ENCODE measurements at places on chromosomes 3 and 15.

- DNase-seq: no peak
Observed at GRCh38 chr15:100759698-100760356, 119.8 kb upstream of the ALDH1A3 start.

DNA sequence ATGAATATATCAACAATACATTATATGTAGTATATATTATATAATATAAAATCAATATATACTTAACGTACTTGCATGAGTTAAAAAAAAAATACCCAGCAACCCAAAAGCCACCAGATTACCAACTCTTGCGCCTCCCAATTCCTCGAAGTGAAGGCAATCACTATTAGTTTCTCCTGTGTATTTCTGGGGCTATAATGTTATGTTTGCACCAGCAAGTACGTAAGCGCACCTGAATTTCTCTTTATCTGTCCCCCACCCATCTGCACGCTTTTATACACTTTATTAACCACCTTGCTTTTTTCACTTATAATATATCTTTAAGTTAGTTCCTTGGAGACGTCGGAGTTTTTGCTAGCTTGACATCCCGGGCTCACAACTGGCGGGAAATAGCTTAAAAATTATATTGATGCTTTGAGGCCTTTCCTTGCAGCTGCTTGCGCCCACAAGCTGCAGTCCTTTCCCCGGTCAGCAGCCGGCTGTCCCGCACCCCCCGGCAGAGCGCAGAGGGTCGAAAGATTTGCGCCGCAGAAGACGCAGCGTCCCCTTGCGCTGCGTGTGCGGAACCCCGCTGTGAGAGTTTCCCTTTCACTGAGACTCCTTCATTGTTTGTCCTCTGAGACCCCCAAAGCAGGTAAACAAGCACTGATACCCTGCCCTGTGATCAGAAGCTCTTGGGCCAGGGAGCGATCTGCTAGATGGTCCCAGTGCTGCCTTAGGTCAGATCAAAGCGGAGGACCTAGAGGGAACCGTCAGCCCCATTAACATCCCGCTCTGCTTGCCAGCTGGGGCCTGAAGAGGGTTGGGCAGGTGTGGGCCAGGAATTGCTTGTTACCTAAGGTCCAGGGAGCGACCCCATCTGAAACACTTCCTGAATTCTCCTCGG lies 8.9 kb upstream of the EOMES start:
- DNase-seq: no peak

- DNase-seq: no peak
Observed at GRCh38 chr15:90035095-90035839, 34.1 kb downstream of the ZNF710 start.

DNA sequence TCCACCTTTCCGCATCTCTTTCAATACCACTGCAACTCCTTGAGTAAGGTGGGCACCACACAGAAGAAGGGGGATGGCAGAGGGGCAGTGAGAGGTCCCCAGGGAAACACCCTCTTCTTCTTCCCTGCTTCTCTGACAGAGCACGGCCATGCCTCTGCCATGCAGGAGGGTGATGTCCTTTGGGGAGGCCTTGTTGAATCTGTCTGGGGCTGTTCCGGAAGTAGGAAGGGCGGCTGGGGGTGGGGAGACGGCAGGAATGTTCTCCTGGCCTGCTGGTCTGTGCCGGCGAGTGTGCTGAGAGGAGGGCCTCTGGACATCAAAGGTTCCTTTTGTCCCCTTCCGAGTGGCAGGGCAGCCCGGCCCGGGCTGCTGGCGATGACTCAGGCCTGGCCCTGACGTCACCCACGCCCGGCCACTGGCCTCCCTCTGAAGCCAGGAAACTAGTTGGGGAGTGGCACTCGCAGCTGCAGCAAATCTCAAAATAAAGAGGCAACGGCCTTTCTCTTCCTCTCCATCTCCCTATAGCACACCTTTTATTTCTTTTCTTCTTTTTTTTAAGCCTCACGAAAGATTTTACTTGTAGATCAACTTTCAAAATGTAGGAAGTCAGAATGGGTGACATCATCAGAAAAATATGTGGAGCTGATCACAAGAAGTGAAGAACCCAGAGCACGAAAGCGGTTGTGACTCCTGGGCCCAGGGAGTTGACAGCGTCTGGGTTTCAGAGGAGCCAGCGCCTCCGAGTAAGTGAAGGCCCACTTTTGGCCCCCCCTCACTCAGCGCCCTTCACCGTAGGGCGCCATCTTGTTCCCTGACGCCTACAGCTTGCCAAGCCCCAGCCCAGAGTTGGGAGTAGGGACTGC lies at the start of gene ZBTB38:
ZBTB38 (plus strand) TSS at position 443 of the 863 bp plus-strand sequence. CDS start 73,885 bp downstream, outside the sequence.
- DNase-seq: no peak

DNA sequence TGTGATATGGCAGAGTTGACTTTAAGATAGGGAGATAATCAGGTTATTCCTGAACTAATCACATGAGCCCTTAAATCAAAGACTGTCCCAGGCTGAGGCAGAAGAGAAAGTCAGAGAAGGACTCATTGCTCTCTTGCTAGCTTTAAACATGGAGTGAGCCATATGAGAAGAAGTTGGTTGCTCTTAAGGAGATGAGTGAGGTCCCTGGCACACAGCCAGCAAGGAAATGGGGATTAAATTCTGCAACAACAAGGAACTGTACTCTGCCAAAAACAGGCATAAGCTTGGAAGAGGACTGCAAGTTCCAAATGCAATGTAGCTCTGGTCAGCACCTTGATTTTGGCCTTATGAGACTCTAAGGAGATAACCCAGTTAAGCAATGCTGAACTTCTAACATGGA lies 457.0 kb downstream of the PLOD2 start:
- DNase-seq: no peak

- no peak for DNase-seq
Observed at GRCh38 chr3:13526626-13526949, 22.3 kb upstream of the FBLN2 start.

- DNase-seq: no peak
Observed at GRCh38 chr3:22239011-22239410, 488.0 kb upstream of the ZNF385D start.

DNA sequence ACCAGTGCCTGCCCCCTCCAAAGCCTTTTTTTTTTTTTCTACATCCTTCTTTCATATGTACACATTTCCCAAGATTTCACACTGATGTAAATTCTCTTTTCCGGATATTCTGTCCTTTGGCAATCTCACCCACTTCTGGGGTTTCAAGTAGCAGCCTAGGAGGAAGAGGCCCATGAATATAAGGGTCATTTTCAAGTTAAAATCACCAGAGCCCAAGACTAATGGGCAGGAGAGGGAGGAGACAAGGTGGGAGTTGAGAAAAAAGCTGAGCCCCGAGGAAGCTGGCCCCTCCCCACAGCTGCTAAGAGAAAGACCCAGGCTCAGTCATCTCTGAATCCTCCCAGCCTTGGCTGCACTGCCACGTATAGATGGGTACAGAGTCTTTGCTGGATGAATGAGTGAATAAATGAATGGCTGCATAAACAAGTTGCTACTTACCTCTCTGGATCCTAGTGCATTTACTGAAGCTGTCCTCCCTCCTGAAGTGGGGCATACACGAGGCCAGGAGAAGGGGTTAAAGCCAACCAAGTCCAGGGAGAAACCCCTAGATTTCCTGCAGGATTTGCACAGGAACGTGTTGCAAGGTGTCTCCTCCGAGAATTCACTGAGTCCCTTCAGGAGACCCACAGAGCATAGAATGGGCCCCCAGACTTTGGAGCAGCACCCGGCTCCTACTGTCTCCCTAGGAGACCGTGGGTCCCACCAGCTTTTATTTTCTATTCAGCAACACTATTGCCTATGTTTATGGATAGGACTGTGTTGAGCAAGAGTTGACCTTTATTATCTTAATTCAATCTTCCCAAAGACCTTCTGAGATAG lies 100.8 kb upstream of the LIPC start:
- no peak for DNase-seq

DNA sequence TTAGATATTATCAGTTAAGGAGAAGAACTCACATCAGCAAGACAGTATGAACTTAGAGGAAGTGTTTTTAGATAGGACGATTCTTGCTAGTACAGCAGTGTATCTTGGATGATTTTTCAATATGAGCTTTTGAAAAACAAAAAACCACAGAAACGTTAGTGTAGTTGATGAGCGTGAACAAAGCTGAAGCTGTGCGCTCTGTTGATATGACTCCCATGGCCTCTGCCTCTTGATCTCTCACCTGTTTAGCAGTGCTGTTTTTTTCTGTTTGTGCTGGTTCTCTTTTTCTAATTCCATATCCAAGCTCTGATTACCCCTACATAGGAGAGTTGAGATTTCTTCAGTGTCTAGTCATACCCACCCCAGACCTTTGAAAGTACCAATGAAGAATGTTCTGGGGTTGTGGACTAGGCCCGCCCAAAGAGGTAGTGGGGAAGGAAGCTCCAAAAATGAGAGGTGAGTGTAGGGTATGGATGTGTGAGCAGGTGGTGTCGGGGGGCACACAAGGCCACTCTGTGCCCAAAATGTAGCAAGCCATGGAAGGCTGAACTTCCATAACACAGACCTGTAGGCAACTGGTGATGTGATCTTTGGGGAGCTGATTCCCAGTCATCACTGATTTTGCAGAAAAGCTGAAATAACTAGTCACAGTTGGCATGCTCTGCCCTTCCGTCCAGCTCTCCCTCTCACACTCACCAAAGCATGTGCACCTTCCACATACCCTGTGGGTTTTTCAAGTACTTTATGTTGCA lies 20.0 kb upstream of the CMTM7 start:
- DNase-seq: no peak

- no peak for DNase-seq
Observed at GRCh38 chr15:87167055-87167454, 1087.4 kb downstream of the AGBL1 start.

GRCh38 chr15:38377636-38378035 lies 76.3 kb upstream of the FAM98B start:
- DNase-seq: no peak

DNA sequence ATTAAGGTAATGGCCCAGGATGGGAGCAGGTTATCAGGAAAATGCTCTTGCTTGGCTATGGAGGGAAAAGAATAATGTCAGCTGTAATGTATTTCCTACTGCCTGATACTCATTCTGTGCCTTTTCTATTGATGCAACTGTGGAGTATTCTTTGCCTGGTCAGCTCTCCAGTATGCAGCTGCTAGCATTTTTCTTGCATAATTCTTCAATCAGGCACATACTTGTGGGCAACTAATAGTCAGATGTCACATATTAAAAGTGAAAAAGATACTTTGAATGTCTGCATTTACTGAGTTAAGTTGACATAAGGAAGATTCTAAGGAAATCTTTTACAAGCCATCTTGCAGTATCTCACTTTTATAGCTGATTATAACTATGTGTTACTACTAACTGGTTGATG lies 29.5 kb downstream of the CD80 start:
- no peak for DNase-seq

DNA sequence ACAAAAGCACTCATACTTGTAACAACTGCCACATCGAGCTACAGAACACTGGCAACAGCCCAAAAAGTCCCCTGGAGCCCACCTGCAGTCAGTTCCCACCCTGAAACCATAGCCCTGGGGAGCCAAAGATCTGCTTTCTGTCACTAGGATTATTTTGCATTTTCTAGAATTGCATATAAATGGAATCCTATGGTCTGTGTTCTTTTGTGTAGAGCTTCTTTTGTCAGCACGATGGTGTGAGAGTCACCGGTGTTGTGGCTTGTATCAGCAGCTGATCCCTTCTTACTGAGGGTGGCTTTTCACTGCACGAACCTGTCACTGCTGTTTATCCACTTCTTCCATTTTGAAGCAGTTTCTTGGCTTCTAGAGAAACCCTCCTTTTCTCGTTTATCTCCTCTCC lies 60.1 kb upstream of the PRR23E start:
- no peak for DNase-seq

Measured in activated CD4-positive, alpha-beta T cell treated with anti-CD3 and anti-CD28 coated beads, Interleukin-2, amount 50 U/mL, for 1 hour (primary cell).